CD4-positive, alpha-beta T cell treated with Interleukin-1 beta for 1 hour (primary cell): ENCODE measurements at places on chromosomes 11 and 22.
A peak's percentile ranks its signal among the peaks of the same experiment; 100 is the strongest.

- no peak for DNase-seq
Measured at GRCh38 chr11:34916843-34917770, 689 bp downstream of the PDHX start.

- DNase-seq = no peak
Measured at GRCh38 chr11:78806214-78807004, 231.7 kb upstream of the NARS2 start.

DNA sequence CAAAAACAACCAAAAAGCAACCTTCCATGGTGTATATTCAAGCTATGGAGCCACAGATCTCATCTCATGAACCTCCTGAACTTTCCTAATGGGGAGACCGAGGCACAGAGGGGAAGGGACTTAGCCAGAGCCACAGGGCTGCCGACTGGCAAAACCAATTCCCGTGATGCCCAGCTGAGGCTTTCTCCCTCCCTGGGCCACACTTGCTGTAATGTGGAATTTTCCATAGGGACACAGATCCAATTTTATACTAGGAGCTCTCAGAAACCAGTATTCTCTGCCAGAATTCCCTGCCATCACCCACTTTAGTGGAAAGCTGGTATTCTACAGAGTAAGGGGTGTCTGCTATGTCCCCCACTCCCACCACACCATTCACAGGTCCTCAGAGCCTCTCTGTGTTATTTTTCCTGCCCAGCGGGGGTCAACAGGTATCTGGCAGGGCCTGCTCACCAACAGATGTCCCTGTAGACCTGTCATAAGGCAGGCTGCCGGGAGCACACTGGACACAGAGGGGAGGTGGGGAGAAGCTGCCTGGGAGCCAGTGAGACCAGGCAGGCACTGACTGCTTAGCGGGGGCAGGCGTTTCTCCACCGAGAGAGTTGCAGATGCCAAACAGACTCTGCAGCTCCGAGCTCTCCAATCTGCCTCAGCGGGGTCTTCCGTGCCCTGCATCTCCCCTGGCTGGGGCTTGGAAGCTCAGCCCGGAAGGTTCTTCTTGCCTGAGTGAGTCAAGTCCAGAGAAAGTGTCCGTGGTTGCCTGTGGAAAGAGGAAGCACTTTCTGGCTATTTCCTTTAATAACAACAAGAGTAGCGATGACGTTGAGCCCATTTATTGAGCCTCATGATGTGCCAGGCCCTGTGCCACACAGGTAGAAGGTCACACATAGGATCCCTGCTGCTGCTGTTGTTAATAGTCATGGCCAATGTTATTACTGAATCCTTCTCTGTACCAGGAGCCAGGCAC, 26.3 kb downstream of the RPS6KA4 start:
- peak; percentile 42 for DNase-seq

DNA sequence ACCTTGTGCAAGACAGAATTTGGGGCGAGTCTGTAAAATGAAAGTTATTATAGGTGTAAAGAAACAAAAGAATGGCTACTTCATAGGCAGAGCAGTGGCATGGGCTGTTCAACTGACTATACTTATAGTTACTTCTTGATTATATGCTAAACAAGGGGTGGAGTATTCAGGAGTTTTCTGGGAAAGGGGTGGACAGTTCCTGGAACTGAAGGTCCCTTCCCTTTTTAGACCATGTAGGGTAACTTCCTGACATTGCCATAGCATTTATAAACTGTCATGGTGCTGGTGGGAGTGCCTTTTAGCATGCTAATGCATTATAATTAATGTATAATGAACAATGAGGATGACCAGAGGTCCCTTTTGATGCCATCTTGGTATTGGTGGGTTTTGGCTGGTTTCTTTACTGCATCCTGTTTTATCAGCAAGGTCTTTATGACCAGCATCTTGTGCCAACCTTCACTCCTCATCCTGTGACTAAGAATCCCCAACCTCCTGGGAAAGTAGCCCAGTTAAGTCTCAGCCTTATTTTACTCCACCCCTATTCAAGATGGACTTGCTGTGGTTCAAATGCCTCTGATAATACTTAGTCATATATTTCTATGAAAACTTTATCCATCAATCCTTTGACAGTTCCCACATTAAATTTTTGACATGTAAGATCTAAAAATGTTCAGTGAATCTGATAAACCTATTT, 118.6 kb downstream of the ARHGAP42 start:
- DNase-seq = no peak

GRCh38 chr22:43544289-43544673, 132.5 kb downstream of the MPPED1 start:
- no peak for DNase-seq

DNA sequence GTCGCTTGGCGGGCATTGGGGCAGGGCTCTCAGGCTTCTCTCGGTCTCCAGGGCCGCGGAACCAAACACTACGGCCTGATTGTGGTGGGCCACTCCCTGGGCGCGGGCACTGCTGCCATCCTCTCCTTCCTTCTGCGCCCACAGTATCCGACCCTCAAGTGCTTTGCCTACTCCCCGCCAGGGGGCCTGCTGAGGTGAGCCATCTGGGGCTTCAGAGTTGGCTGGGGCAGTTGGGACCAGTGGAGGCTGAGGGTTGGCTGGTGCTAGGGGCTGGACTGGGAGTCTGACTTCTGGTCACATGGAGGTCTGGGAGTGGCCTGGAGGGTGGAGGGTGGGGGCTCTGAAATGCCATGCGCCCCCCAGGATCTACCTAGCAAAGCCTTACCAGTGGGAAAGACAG, 15.3 kb upstream of the MYRF start:
- no peak for DNase-seq
